ENCODE measurements at places on chromosomes 6 and 20. TPM values are rescaled to one million over a fixed set of nuclear protein-coding genes. Genes with fewer than 3 reads are reported as not detected.
A peak's percentile ranks its signal among the peaks of the same experiment; 100 is the strongest.

GRCh38 chr6:68756454-68757375, 121.6 kb downstream of the ADGRB3 start:
- DNase-seq: no peak

GRCh38 chr6:166589337-166589731, 2.9 kb upstream of the RAMACL start:
- DNase-seq: no peak

DNA sequence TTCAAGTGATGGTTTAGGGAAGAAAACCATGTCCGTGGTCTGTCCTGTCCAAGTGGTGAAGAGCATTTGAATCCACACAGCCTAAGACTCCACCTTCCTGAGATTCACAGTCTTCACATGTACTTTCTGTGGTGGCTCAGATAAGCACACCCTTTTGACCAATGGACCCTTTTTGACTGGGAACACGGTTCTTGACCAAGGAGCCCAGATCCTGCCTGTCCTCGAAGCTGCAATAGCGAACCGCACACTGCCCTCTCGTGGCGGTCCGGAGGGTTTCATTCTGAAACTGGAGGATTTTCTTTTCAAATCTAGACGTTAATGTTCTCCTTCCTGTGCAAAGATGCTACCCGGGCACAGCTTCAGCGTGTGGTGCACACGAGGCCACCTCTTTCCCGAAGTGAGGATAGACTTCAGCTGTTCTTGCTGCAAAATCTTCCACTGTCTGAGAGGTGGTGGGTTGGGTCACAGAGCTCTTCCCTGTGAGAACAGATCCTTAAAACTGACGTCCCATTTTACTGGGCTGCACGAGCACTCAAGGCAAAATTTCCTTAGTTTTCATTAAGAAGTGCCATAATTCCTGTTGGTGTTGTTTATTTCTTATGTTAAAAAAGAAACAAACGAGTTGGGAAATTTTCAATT, 90.5 kb downstream of the SYNJ2 start:
- peak; percentile 91 for DNase-seq

GRCh38 chr6:154359161-154359574, 2.6 kb upstream of the IPCEF1 start:
- DNase-seq: peak; percentile 25

- no peak for DNase-seq
These were observed 132.2 kb downstream of the SNX5 start for GRCh38 chr20:17836303-17836861.

- no peak for DNase-seq
These were observed 35.9 kb upstream of the PIM1 start for GRCh38 chr6:37134036-37134395.

- no peak for DNase-seq
These were observed 239.1 kb downstream of the GRM1 start for GRCh38 chr6:146267946-146268345.

DNA sequence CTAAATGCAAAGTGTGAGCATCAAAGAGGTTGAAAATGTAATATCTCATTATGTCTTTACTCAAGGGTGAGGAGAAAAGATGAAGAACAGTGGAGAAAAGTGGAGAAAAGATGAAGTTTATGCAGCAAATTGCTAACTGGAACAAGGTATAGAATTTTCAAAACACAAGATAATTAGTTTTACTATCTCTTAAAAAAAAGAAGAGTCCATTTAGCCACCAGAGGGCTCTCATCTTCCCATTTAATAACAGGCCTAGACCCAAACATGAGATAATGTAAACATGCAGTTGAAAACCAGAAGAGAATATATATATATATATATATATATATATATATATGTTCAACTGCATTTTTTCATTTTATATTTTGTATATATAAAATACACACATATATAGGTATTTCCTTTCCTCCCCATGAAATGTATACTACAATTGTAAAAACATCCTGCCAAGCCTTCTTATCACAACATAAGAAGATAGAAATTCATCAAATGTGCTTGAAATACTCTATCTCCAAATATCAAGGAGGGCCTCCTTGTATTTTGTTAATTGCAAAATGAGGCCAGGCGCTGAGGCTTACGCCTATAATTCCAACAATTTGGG, 78.4 kb downstream of the ADTRP start:
- DNase-seq: no peak

- DNase-seq: no peak
These were observed 22.6 kb upstream of the SIRPA start for GRCh38 chr20:1872459-1873097.

GRCh38 chr6:149392093-149392492, 8.0 kb upstream of the SUMO4 start:
- DNase-seq: no peak

- no peak for DNase-seq
These were observed 1.9 kb downstream of the LRFN2 start for GRCh38 chr6:40585223-40585622.

GRCh38 chr20:49615401-49616153, 47.6 kb upstream of the PTGIS start:
- no peak for DNase-seq

GRCh38 chr6:29926413-29927274, 15.7 kb upstream of the HLA-A start:
- DNase-seq: no peak

GRCh38 chr20:23094213-23094896, 8.2 kb upstream of the CD93 start:
- no peak for DNase-seq

GRCh38 chr6:63797721-63798120, 162.1 kb downstream of the PHF3 start:
- DNase-seq: no peak

GRCh38 chr6:158497620-158498019, 62.3 kb upstream of the TMEM181 start:
- no peak for DNase-seq

GRCh38 chr6:135128268-135128914, 52.7 kb upstream of the MYB start:
- no peak for DNase-seq

- no peak for DNase-seq
These were observed 84.0 kb downstream of the CHD6 start for GRCh38 chr20:41534170-41534569.

- no peak for DNase-seq
These were observed 620.9 kb downstream of the PHF3 start for GRCh38 chr6:64256483-64256882.

DNA sequence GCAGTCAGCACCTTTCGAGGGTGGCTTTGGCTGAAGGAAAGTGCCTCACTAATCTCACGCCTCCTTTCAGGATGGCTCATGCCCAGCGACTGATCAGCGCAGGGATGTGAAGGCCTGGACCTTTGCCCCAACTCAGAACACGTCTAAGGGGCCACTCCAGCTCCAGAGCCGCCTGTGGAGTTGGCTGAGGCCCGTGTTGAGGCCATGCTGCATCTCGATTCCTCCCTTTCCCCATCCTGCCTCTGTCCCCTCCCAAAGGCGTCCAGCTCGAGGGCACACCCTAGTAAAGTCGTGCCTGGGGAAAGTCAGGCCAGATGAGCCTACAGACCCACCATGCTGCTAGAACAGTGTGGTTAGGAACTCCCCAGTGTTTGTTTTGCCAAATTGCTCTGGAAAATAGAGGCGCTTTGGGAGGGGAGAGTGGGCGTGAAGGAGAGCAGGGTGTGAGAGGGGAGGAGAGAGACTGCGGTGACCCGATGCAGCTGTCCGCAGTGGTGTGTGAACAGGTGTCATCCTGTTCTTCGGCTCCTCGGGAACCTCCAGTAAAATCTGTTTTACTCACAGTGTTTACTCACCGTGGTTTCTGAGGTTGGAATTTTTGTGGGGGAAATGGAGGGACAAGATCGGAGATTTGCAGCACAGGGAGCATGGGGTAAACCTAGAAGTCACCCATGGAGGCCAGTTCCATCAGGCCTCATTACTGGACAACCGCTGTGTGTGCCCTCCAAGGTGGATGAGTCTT, 85.0 kb upstream of the PMEPA1 start:
- no peak for DNase-seq

DNA sequence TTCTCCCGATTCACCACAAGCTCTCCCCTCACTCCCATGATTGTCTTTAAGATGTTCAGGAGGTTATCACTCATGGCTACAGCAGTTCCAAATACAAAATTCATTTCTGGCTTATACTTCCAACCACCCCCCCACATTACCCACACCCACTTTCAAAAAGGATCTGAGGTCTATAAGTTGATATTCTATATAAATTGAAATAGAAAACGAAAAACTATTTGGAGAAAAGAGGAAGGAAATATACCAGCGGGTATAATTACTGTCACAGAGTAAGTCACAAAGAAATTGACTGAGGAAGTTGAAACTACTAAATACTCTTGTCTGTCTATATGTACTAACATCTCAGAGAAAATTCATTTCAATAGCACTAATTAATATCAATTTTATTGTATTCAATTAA, 112.7 kb upstream of the TNFAIP3 start:
- no peak for DNase-seq

DNA sequence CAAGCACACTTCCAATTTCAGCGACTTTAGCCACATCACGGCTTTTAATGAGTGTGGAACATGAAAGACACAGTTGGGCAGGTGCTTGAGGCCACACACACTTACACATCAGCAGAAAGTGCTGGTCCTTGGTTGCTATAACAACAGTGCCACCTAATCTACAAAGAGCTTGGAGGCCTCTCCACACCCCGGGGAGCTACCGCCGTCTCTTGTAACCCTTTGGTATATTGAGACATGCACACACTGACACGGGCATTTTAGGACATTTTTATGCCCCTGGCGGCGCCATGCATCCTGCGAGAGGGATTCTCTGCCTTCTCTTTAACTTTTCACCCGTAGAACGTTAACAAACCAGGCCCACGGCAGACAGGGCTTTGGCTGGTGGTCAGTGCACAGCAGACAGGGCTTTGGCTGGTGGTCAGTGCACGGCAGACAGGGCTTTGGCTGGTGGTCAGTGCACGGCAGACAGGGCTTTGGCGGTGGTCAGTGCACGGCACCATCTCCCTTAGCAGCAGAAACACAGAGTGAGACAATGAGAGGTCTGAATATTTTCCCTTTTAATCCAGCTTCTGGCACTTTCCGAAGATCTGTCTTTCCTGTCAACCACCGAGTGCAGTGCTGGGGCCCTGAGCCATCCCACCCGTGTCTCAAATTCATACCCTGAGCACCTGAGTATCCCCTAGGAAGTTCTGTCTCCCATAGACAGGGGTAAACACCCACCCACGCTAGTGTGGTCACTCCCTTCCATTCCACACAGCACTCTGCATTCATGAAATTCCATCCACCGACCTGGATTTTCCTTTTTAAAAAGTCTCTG, 116.6 kb upstream of the RPS6KA2 start:
- peak; percentile 75 for DNase-seq

- no peak for DNase-seq
These were observed 1038.4 kb downstream of the EPHA7 start for GRCh38 chr6:92380803-92381601.

GRCh38 chr6:155795173-155795796, 339.6 kb upstream of the NOX3 start:
- no peak for DNase-seq

SYNDIG1 gene
- 0.94 TPM for total RNA-seq

MARCKS gene
- 868 TPM for total RNA-seq

LY86 gene
- total RNA-seq: not detected

GNAS gene
- 1,173 TPM for total RNA-seq

OPRM1 gene
- total RNA-seq: not detected

SGK2 gene
- 2.5 TPM for total RNA-seq

TTI1 gene
- 17.9 TPM for total RNA-seq

ADGRG6 gene
- 0.51 TPM for total RNA-seq
